ENCODE measurements at places on chromosomes 3 and 15. TPM values are rescaled to one million over a fixed set of nuclear protein-coding genes. Genes with fewer than 3 reads are reported as not detected.

FBXW12 gene
- not detected for total RNA-seq

SLC51A gene
- total RNA-seq: not detected

CCR8 gene
- total RNA-seq: not detected

PP2D1 gene
- total RNA-seq: not detected

FOXB1 gene
- total RNA-seq: not detected

CTXN2 gene
- not detected for total RNA-seq

UTS2B gene
- total RNA-seq: 0.65 TPM

GOLGA8M gene
- 0.26 TPM for total RNA-seq

TRAIP gene
- total RNA-seq: 1.4 TPM

PPP2R3A gene
- total RNA-seq: 8.5 TPM

TEX55 gene
- not detected for total RNA-seq

GOLGA8Q gene
- total RNA-seq: 0.24 TPM

NRG4 gene
- 0.13 TPM for total RNA-seq

CATSPER2 gene
- total RNA-seq: 0.65 TPM

CHRNA5 gene
- 1.3 TPM for total RNA-seq

SLC41A3 gene
- 53.4 TPM for total RNA-seq

MME gene
- 96.5 TPM for total RNA-seq

ATP13A5 gene
- total RNA-seq: not detected

MUSTN1 gene
- not detected for total RNA-seq

C2CD4B gene
- 4.1 TPM for total RNA-seq

UBP1 gene
- 53.5 TPM for total RNA-seq

LRRN1 gene
- total RNA-seq: 0.40 TPM

NMNAT3 gene
- 0.32 TPM for total RNA-seq

GP9 gene
- not detected for total RNA-seq

XCR1 gene
- total RNA-seq: not detected
